Activated gamma-delta T cell treated with anti-CD3 and anti-CD28 coated beads, Interleukin-2, amount 50 U/mL, for 16 hours (primary cell): ENCODE measurements at places on chromosomes 16 and 17.
A peak's percentile ranks its signal among the peaks of the same experiment; 100 is the strongest.

DNA sequence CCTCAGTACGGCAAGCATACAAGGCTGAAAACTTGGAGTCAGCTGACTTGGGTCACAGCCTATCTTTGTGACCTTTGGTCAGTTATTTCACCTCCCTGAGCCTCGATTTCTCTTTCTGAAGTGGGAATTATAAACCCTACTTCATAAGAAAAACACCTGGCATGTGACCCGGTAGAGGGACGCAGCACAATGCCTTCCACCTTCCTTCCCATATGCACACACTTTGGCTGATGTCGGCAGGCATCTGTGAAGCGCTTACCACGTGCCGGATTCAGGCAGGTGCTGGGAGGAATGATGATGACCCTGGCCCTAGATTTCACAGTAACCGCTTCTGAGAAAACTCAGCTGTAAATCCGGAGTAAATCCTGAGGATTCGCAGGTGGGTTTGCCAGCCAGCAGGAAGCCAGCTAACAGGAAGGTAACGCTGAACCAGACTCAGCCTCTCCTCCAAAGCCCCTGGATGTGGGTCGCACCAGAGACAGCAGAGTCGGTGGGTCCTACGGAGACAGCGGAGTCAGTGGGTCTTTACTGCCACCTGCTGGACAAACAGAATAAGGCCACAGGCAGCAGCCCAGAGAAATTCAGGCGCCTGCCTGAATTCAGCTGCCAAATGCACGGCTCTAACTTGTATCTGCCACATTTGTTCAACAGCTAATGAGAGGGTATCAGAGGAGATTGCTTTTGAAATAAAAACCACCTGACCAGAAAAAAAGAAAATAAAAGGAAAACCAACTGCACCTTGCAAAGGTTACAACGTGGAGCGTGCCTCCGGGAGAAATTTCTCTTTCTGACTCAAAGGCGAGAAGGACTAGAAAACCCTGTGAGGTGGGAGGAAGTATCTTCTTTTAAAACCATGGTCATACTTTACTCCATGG is 16.6 kb downstream of the COPRS start:
- DNase-seq: peak; percentile 43

DNA sequence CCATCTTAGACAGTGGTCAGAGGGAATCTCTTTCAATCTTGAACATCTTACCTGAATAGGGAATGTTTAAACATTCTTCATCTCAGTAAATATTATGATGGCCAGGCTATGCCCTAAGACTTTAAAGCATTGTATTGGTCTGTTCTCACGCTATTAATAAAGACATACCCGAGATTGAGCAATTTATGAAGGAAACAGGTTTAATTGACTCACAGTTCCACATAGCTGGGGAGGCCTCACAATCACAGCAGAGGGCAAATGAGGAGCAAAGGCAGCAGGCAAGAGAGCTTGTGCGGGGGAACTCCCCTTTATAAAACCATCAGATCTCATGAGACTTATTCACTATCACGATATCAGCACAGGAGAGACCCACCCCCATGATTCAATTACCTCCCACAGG is 55.3 kb upstream of the SOX9 start:
- no peak for DNase-seq

GRCh38 chr16:55171241-55171640 is 152.8 kb upstream of the IRX6 start:
- no peak for DNase-seq

DNA sequence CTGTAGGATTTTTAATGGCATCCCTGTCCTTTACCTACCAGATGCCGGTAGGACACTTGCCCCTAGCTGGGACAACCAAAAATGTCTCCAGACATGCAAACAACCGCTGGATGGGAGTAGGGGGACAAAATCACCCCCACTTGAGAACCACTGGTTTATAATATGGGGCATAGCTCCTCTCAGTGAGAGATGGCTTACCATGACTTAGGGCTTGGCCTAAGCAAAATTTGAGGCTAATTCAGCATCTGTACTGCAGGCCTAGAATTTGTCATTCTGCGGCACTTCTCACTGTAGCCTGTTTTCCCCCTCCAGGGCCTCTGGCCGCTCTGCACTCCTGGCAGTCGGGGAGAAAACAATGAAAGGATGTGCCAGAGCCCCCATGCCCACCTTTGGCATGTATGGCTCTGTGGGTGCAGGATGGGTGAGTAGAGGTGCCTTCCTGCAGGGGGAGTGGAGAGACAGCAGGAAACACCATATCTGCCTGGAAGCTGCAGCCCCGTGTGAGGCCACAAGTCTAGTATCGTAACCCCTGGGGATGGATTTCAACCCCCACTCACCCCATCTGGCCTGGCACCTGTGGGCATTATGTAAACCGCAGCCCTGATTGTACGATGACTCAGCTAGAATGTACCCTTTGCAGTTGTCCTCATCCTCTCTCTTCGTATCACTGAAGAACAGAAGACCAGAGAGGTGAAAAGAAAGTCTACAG is 268.1 kb downstream of the SOX9 start:
- no peak for DNase-seq

DNA sequence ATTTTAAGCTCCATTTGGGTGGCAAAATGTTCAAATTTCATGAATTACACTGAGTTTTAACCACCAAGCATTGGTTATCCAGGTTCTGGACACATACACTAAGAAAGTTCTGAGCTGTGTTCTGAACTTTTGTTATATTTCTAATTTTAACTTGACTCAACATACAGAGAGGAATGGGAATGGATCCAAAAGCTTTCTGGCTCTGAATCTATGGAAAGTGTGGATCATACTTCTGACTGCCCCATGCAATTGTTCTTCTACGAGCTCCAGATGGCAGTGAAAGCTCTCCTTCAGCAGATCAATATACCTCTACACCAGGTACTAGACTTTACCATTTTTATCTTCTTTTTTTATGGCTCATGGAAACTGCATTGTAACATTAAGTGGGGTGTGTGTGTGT is 113.0 kb upstream of the NOG start:
- no peak for DNase-seq

DNA sequence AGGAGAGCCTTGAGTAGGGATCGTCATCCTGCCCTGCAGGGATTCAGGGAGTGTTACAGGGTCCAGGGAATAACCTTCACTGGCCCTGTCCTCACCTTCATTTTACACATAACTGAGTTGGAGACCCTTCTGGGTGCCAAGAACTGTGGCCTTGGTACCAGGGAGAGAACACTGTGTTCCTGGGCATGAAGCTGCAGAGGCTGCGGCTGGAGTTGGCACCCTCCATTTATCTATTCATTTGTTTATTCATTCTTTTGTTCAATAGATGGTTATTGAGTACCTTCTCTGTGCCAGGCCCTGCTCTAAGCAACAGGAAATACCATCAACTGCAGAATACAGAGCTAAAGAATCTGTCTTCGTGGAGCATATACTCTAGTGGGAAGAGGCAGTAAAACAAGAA is 6.7 kb downstream of the ABCC3 start:
- no peak for DNase-seq

DNA sequence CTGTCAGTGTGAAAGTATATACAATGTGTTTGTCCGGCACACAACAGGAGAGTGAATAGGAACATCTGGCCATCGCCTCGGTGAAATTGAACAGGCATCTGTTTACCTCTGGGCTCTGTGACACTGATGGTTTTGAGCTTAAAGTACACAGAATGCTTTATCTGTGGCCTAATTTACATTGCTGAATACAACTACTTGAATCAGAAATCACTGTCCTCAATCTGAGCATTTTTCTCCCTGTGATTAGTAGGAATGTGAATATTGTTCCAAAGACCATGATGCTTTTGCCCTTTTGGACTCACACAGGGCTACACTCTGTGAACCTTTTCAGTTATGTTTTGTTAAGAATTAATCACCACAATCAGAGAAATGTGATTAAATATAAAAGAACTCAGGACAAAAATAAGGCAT is 323.0 kb upstream of the TBX2 start:
- DNase-seq: no peak

DNA sequence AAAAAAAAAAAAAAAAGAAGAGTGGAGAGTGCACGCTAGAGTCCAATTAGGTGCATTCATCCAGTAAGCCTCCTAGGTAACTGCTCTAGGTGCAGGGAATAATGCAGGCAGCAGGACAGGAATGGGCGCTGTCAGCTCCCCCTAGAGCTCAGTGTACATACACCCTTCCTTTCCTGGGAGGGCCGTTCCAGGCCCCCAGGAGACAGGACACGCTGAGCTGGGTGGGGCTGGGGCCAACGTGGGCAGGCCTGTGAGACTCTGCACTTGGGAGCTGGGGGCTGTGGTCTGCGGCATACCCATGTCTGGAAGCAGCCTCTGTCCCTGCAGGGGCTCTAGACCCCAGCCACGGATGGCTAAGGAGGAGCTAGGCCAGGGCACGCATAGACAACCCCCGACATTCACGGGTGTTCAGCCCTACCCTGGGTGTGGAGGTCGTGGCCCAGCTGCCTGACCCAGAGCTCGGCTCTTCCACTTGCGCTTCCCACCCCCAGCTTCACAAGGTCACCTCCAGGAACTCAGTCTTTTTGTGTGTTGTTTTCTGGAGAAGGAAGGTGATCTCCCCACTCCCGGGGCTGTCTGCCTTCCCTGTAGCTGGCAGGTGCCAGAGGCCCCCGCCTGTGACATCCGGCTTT is 1.0 kb upstream of the ANTKMT start:
- DNase-seq: no peak

- no peak for DNase-seq
Measured at GRCh38 chr17:42442196-42442565, 16.5 kb upstream of the ATP6V0A1 start.

GRCh38 chr16:86324320-86324719 is 186.0 kb upstream of the FOXF1 start:
- DNase-seq: no peak

DNA sequence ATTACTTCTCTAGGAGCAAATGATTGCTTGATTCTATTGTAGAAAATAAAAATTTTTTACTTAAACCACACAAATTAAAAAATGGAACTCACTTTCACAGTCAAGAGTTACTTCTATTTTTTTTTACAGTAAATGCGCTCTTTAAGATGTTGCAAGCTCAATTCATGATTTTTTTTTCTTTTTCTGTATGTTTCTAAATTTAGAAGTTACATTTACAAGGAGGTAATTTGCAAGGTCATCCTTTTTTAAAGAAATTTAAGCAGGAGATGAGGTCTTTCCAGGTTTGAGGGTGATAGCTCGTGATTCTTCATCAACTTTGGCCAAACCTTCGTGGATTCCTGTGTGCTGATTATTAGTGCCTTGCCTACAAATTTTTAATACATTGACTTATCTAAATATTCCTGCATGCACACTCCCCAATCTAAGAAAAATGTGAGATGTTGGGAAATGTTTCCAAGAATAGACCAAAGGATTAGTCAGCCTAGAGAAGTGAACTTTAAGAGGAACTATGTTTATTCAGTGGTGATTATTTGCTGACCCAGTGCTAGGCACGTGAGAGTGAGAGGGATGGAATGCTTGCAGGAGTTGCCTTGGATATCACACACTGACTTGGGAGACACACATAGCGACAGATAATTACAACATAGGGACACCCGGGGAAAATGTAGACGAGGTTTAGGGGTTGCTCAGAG is 429.8 kb downstream of the MAF start:
- DNase-seq: no peak

DNA sequence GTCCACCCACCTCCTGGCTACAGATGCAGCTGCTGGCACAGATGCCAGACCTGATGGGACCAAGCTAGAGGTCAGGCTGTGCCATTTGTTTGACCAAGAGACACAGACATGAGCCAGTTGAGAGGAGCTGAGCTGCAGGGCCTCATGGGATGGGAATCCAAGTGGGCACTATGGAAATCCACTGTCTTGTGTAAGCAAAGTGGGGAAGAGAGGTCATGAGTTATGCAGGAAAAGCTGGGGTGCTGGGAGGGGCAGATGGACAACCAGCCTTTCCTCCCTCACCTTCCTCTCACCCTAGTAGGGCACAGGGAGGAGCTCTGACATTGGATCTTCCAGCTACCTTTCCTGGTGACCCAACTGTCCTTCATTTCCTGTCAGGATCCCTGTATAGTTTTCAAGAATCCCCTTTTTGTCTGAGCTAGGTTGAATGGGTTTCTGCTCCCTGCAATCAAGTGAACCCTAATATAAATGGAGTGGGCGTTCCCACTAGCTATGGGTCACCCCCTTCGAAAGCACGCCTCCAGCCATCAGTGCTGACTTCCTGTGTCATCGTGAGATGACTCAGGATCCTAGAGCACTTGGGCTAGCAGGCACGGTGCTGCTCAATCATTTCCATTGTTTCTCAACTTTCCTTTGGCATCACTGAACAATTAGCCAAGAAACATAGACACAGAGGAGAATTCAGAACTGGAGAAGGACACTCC is 13.6 kb downstream of the ATPAF2 start:
- DNase-seq: no peak

DNA sequence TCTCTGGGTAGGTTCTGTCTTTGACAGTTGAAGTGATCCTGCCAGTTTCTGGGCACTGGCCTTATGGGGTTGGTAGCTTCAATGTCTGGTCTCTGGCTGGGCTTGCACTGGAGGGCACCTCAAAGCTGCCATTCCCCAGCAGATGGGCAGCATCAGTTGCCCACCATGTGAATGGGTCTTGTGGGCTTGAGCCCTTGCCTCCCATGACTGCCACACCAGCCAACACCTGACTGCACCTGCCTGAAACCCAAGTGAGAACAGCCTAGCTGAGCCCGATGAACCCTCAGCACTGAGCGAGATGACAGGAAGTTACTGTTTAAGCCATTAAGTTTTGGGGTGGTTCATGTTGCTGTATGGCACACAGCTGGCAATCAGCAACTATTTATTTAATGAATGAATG is 69.1 kb upstream of the AXIN2 start:
- DNase-seq: no peak

DNA sequence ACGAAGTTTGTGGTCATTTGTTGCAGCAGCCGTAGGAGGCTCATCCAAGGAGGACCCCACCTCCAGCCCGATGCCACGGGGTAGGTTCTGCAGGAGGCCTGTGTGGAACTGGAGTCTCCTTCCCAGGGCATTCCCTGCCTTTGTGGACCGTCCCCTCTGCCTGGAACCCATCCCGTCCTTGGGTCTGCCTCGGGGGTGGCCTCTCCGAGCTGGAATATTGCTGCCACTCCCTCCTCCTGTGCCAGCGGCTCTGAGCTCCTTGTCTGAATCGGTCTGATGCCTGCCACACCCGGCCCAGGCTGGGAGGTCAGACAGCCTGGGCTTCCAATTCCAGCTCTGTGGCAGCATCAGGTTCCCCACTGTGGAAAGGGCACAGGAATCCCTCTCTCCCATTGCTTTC is 18.8 kb downstream of the DOC2B start:
- DNase-seq: no peak

DNA sequence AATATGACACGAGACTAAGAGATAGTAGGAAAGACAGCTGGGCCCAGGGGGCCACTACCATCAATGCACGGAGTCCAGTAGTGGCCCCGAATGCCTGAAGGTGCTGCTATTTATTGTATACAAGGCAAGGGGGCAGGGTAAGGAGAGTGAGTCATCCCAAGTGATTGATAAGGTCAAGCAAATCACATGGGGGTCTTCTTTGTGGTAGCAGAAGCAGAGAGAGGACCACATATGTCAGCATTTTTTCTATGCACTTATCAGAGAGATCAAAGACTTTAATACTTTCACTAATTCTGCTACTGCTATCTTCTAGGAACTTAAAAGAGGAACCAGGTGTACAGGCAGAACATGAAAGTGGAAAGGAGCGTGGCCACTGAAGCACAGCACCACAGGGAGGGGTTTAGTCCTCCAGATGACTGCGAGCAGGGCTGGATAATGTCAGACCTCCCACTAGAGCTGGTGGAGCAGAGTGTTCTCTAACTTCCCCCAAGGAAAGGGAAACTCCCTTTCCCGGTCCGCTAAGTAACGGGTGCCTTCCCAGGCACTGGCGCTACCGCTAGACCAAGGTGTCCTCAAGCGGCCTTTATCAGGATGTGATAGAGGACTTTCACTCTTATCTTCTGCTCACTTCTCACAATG is 26.4 kb upstream of the ARL4D start:
- DNase-seq: no peak

- DNase-seq: no peak
Measured at GRCh38 chr16:11177578-11178160, 78.3 kb downstream of the SOCS1 start.

- DNase-seq: no peak
Measured at GRCh38 chr17:29151567-29151966, 28.6 kb downstream of the MYO18A start.
